Uterus (tissue), 4 donors: ENCODE measurements at places on chromosomes 2 and 18. TPM values are rescaled to one million over a fixed set of nuclear protein-coding genes. Genes with fewer than 3 reads are reported as not detected.

Gene ACTG2
- 846 TPM for total RNA-seq

Gene SERPINB2
- not detected for total RNA-seq

GRCh38 chr2:231709636-231709980 lies 1.3 kb downstream of the PTMA start:
- peak; percentile 45 for DNase-seq
- H3K4me1 ChIP-seq = no peaks in the 10 kb centered on the region
- no peaks in the 10 kb centered on the region for H3K27me3 ChIP-seq
- H3K36me3 ChIP-seq = no peaks in the 10 kb centered on the region
- peak overlapping the region; percentile 94 for H3K4me3 ChIP-seq

GRCh38 chr2:204667990-204668389 lies 122.7 kb downstream of the PARD3B start:
- H3K4me1 ChIP-seq = no peaks in the 10 kb centered on the region
- DNase-seq = no peak
- no peaks in the 10 kb centered on the region for H3K27me3 ChIP-seq

GRCh38 chr18:50751947-50752346 lies 67.9 kb downstream of the MRO start:
- DNase-seq = no peak
- H3K27ac ChIP-seq = no peak overlapping the region
- H3K27me3 ChIP-seq = no peaks in the 10 kb centered on the region
- H3K4me1 ChIP-seq = no peaks in the 10 kb centered on the region

GRCh38 chr2:232535761-232536530 lies 3.5 kb upstream of the CHRNG start:
- no peak overlapping the region for H3K4me3 ChIP-seq
- H3K4me1 ChIP-seq = no peaks in the 10 kb centered on the region
- H3K27ac ChIP-seq = no peak overlapping the region
- no peaks in the 10 kb centered on the region for H3K27me3 ChIP-seq
- no peaks in the 10 kb centered on the region for H3K36me3 ChIP-seq
